ENCODE measurements at places on chromosomes 13 and 19.

GRCh38 chr13:58953638-58954037 is 1210.1 kb downstream of the DIAPH3 start:
- no peak for DNase-seq

- DNase-seq = no peak
Observed at GRCh38 chr19:1289686-1290025, 4.0 kb downstream of the EFNA2 start.

DNA sequence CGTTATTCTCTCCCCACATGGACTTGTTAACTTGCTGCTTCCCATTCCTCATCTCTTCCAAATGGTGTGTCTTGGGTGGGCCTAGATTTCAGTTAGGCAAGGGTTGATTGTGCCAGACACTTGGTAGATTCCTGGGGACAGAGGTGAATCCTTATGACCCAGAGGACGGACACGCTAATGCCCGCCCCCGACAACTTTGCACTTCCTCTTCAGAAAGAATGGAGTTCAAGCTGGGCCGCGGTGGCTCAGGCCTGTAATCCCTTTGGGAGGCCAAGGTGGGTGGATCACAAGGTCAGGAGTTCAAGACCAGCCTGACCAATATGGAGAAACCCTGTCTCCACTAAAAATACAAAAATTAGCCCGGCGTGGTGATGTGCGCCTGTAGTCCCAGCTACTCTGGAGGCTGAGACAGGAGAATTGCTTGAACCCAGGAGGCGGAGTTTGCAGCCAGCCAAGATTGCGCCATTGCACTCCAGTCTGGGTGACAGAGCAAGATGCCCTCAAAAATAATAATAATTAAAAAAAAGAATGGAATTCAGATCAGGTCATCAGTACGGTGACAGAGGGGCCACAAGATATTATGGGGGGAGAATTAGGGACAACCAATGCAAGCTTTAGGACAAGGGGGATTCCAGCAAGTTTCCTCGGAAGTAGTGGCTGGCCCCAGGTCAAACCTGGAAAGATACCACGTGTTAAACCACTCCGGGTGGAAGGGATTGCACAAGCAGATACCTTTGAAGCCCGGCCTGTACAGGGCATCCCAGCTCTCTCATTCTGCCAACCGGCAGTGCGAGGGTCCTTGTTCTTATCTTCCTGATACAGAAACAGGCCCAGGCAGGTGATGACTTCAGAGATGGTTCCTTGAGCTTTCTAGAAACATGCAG is 2.7 kb downstream of the MYO9B start:
- DNase-seq = peak; percentile 75

DNA sequence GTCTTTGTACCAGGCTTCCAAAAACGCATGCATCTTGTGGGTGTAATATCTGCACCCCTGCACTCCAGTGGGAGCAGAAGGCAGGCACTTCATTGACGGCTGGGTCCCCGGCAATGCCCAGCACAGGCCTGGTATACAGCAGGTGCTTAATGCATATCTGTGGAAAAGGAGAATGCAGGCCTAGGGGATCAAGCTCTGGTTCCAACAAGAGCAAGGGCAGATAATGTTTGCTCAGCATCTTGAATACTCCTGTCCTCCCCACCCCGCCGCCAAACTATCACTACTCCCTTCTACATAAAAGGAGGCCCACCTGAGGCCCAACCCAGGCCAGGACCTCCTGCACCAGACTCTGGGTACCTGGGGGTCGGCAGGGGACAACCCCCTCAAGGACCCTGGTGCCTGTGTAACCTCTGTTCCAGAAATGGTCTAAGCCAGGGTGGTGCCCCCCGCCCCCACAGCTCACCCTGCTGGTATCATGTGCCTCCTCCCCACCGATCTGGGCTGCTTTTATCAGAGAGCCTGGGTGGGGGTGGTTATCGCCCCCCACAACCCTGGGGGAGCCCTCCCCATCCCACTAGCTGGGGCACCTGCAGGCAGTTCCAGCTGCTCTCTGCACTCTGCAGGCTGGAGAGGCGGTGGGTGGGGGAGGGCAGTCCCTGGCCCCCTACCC is 4.8 kb downstream of the KLF16 start:
- no peak for DNase-seq

DNA sequence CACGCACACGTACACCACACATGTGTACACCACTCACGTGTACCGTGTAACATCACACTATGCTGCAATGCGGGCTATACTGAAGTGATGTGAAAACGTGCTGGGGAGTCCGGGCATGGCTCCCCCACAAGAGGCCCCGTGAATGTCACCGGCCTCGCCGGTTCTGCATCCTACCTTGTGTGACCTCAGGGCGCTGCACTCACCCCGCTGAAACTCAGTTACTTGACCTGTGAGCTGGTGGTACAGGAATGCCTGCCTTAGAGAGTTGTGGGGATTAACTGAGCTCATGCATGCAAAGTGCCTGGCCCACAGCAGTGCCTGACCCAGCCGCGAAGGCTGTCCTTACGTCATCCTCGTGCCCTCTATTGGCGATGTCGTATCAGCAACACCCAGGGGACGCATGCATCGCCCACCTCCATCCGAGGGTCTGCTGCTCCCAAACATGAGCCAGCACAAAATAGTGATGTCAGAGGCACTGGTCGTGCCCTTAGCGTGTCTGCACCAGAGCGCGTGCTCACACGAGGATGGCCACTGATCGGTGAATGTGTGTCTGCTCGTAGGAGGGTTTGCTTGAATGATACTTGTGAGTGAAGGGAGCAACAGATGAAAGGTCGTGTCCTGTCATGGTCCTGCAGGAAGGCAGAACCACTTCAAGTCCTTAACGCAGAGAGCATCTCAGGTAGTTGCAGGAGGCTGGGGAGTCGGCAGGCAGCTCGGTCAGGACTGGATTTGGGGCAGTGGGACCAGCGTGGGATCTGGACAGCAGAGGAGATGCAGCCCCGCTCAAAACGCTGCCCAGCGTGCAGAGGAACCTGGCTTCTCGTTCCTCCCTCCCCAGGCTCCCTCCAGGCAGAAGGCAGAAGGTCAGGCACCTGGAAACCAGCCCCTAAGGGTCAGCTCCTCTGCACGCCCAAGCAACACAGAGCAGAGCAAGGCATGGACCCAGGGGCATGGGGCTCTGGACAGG is 126.2 kb upstream of the SPACA7 start:
- no peak for DNase-seq

DNA sequence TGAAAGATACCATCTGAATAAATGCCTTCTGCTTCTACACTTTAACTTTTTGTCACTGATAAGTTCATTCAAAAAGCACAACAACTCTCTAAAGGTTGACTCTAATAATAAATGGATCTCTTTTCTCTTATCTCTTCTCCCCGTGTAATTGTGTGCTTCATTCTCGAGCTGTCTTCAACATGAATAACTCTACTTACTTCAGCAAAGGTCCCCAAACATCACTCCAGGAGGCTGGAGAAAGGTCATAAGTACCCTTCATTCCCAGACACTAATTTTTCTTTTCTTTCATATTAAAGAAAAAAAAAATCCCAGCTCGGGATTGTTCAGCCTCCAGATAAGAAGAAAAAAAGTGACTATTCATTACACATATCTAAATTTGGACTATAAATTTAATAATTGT is 222.2 kb downstream of the FOXO1 start:
- DNase-seq = no peak

DNA sequence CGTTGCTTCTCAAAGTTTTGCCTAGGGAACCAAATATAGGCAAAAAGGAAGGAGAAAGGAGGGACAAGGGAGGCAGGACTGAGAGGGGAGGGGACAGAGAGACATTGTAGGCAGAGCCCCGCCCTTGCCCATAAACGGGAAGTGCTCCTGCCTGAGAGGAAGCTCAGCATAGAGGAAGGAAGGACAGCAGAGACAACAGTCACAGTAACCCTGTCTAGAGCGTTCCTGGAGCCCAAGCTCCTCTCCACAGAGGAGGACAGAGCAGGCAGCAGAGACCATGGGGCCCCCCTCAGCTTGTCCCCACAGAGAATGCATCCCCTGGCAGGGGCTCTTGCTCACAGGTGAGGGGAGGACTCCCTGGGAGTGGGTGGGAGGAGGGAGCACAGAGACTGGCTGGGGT is at the start of gene CEACAM21:
TSS of gene CEACAM21 (plus strand) at position 169 of the 400 bp plus-strand sequence. CDS start at position 278, 109 bp downstream.
- DNase-seq = peak; percentile 89

- no peak for DNase-seq
Observed at GRCh38 chr19:31438401-31439269, 89.4 kb upstream of the TSHZ3 start.

DNA sequence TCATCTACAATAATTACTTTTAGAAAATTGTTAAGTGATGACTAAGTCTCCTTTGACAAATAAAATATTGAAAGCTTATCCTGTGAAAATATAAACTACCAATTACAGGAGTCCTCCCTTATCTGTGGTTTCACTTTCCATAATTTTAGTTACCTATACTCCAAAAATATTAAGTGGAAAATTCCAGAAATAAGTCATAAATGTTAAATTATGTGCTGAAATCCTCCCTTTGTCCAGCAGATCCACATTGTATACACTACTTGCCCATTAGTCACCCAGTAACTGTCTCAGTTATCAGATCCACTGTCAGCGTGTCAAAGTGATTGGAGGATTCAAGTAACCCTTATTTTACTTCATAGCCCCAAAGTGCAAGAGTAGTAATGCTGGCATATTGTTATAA is 98.1 kb downstream of the SERP2 start:
- DNase-seq = no peak

DNA sequence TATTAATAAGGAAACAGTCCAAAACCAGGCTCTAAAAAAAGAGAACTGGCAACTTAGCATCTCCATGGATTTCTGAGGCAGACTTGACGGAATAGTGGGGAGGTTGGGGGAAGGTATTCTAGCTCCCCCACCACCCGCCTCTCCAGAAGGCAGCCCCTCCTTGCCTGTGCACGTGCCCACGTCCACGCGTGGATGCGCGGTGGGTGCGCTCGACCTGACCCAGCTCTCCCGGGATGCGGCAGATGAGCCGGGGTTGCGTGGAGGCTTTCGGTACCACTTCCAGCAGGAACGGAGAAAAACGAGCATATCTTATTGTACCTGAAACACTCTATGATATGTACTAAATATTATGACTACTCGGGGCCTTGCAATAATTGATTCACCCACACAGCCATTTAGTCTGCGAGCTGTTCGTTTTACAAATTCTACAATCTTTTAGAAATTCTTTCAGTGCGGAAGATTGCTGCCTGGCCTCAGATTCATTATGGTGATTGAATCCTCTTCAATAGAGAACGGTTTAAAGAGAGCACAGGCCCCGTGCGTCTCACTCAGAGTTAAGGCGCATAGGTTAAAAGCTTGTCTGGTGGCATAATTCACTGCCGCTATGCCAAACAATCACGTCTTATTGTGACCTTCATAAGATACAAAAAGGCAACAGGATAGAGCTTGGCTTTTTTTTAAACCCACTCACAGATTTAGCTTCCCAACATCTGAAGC is 117.9 kb downstream of the URI1 start:
- DNase-seq = no peak
